Stimulated activated CD4-positive, alpha-beta T cell treated with anti-CD3 and anti-CD28 coated beads, Interleukin-4, amount 100 ng/mL, for 1 hour (primary cell): ENCODE measurements at places on chromosomes 12 and 14.

DNA sequence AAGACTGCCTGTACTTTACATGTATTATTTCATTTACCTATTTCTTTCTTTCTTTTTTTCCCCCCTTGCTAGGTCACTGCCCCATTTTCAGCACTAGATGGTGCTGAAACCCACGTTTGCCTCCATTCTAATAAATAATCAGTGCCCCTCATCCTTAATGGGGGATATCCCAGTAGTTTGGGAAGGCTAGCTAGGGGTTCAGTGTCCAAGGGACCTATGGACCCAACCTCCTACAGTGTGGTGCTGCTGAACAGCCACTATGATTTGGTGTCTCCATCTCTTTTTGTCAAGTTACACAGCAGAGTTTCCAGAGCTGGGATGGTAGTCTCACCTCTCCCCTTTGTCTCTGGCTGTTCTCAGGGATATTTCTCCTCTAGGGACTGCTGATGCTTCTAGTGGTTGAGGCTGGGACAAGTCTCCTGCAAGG lies 6.5 kb upstream of the HCFC2 start:
- no peak for DNase-seq

- DNase-seq, result no peak
Measured at GRCh38 chr14:32587461-32587860, 258.4 kb downstream of the AKAP6 start.

DNA sequence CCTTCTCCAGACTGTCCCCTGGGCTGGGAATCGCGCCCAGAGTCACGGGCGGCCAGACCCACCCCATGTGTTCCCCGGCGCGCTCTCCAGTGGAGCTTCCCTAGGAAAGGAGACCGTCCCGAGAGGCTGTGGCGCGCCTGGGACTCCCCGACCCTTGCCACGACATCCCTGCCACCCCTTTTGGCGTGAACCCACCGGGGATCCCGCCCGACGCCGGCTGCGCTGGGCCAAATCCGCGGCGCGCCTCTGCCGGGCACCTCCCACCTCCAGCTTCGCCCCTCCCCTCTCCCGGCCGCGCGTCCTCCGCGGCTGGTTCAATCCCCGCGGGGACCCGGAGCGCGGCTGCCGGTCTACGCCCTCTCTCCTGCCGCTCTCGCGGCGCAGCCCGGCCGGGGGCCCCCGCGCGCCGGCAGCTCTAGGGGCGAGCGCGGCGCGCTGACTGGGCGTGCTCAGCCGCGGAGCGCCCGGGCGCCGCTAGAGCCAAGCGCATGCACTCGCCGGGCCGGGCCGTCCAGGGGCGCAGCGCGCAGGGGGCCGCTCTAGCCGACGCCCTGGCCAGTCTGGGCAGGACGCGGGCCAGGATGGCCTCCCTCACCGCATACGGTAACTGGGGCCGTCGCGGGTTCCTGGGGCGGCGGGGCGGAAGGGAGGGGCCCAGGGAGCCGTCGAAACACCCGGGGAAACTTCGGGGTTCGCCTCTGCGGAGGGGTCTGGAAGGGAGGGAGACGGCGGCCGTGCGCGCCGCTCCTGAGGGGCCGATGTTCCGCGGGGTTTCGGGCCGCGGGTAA lies 77.4 kb upstream of the ANO4 start:
- DNase-seq, result no peak

- no peak for DNase-seq
Measured at GRCh38 chr12:105382771-105383622, 52.5 kb downstream of the C12orf75 start.

GRCh38 chr14:78141590-78141989 lies 28.6 kb upstream of the NRXN3 start:
- DNase-seq, result no peak
